ENCODE measurements at places on chromosomes 1 and 21. TPM values are rescaled to one million over a fixed set of nuclear protein-coding genes. Genes with fewer than 3 reads are reported as not detected.

GRCh38 chr21:32007456-32007855, 134.6 kb downstream of the HUNK start:
- H3K36me3 ChIP-seq, result no peaks in the 10 kb centered on the region
- H3K4me3 ChIP-seq, result no peak overlapping the region
- H3K4me1 ChIP-seq, result no peaks in the 10 kb centered on the region
- H3K27me3 ChIP-seq, result no peaks in the 10 kb centered on the region
- H3K27ac ChIP-seq, result no peak overlapping the region
- DNase-seq, result no peak

GRCh38 chr1:243325305-243325890, 69.6 kb downstream of the SDCCAG8 start:
- no peak for DNase-seq
- no peak overlapping the region for H3K27ac ChIP-seq

- no peaks in the 10 kb centered on the region for H3K36me3 ChIP-seq
- no peak overlapping the region for H3K4me3 ChIP-seq
- H3K4me1 ChIP-seq, result no peaks in the 10 kb centered on the region
- no peak overlapping the region for H3K27ac ChIP-seq
- H3K27me3 ChIP-seq, result no peaks in the 10 kb centered on the region
Measured at GRCh38 chr21:45993210-45994085, 11.9 kb downstream of the COL6A1 start.

GRCh38 chr21:15121655-15122120, 56.9 kb upstream of the NRIP1 start:
- H3K27ac ChIP-seq, result no peak overlapping the region
- H3K36me3 ChIP-seq, result no peaks in the 10 kb centered on the region
- no peak overlapping the region for H3K4me3 ChIP-seq
- DNase-seq, result no peak

Gene GNAT2
- total RNA-seq, result 0.53 TPM

- no peak overlapping the region for H3K4me3 ChIP-seq
Measured at GRCh38 chr1:186093437-186093836, 281.6 kb downstream of the TPR start.

GRCh38 chr1:204541626-204542025, 25.4 kb downstream of the MDM4 start:
- H3K27me3 ChIP-seq, result no peaks in the 10 kb centered on the region
- no peak for DNase-seq

Gene PRELP
- total RNA-seq, result not detected

Gene AGL
- total RNA-seq, result 16.4 TPM

Gene CFHR4
- total RNA-seq, result not detected

GRCh38 chr21:33189824-33190223, 39.9 kb upstream of the IFNAR2 start:
- H3K36me3 ChIP-seq, result no peaks in the 10 kb centered on the region
- H3K4me3 ChIP-seq, result no peak overlapping the region
- H3K4me1 ChIP-seq, result peaks cover 26% of the 10 kb centered on the region
- H3K27me3 ChIP-seq, result no peaks in the 10 kb centered on the region
- no peak for DNase-seq

Data from CD8-positive, alpha-beta memory T cell (primary cell).